CD14-positive monocyte (primary cell): ENCODE measurements at places on chromosomes 4 and X.

GRCh38 chr4:187172340-187172761 lies 448.7 kb upstream of the FAT1 start:
- DNase-seq = no peak

- DNase-seq = no peak
Observed at GRCh38 chrX:53211391-53211978, 13.5 kb downstream of the KDM5C start.

- DNase-seq = no peak
Observed at GRCh38 chr4:98794565-98795205, 134.2 kb downstream of the EIF4E start.

DNA sequence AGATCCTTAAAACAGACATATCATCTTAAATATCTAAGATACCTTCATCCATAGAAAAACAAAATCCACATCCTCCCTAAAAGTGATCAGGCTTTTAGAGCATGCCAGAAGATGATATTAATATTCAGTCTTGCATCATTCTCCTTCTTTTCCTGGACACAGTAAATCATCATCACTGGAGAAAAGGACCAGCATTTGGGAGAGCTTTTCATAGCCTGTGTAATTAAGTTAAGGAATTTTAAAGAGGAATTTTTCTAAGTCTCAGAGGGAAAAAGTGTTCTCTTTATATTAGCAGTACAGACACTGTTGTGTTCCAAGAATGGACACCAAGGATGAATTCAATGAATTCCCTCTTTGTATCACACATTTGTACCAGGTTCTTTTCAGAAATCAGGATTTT lies 696 bp downstream of the SCRG1 start:
- no peak for DNase-seq

DNA sequence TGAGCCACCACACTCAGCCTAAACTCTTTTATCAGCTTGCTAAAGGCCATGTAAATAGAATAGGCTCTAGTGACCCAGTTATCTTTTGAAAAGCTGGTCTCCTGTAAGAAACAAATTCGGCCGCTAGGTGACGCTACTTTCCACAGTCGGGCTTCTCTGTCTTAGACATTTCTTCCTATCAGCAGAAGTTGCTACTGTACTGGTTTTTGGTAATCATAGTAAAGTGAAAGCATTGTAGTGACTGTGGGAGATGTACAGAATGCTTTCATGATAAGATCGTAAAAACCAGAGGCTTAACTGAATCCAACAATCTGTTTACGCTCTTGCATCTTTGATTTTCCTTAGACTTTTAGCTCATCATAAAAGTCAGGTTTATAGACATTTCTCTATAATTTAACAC lies 82.6 kb downstream of the GK start:
- peak; percentile 54 for DNase-seq

GRCh38 chr4:73870260-73870659 lies 1.1 kb downstream of the CXCL1 start:
- DNase-seq = peak; percentile 59

DNA sequence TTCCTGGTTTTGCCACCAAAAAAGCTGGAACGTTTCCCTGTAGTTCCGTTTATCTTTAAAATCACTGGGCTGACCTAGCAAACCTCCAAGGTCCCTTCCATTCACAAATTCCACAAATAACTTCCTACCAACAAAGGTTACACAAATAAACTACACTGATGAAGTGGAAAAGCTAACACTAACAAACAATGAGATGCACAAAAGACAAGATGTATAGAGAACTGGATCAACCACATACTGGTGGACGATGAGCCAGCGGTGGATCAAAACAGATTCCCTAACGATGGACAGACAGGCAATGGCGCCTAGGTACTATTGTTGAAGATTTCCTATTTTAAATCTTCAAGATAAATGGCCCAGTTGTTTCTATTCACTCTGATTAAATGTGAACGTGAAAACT lies 15.5 kb downstream of the AFAP1 start:
- no peak for DNase-seq

DNA sequence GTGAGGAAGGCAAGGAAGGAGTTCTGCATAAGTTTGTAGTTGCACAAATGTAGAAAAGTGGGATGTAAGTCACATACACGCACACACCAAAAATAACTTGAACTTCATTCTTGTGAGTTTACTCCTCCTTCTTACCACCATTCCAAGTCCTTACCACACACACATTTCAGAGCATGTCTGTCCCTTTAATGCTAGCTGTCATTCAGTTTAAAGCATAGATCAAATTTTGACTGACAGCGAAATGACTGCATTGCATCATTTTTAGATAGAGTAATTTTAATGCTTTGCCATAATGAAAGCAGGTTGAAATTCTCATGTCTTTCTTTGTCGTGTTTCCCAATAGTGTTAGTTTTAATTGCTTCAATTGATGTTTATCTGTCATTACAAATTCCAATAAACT lies 629.6 kb upstream of the HTR2C start:
- no peak for DNase-seq

- no peak for DNase-seq
Observed at GRCh38 chr4:8860892-8861575, 10.6 kb downstream of the HMX1 start.

DNA sequence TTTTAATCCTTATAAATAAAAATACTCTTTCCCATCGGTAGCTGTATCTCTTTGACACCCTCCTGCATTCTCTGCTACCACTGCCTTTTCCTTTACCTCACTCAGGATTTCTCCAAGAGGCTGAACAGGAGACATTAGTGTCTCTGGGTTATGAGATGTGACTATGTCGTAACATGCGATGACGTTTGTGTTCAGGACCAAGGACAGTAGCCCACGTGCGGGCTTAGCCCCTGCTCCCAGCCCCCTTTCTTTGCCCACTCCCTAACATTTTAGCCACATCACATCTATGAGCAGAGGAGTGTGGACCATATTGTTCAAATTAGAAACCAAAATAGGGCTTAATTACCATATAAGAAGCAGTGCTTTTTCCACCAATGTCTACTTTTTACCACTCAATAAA lies 369.3 kb downstream of the FBXW7 start:
- DNase-seq = no peak

- DNase-seq = peak; percentile 90
Observed at GRCh38 chr4:38663801-38664705, at the start of gene KLF3. KLF3 (plus strand) TSS chr4:38664199; CDS start chr4:38680626, 16,427 bp downstream.

GRCh38 chr4:7512428-7512827 lies 77.7 kb upstream of the PSAPL1 start:
- DNase-seq = no peak

- DNase-seq = no peak
Observed at GRCh38 chrX:129793604-129794191, 13.9 kb downstream of the SASH3 start.

- DNase-seq = peak; percentile 56
Observed at GRCh38 chrX:72080150-72080549, 51.6 kb downstream of the RTL5 start.

GRCh38 chr4:32435308-32435707 lies 1715.1 kb downstream of the PCDH7 start:
- no peak for DNase-seq

GRCh38 chr4:174550541-174550940 lies 28.3 kb upstream of the HPGD start:
- DNase-seq = no peak

DNA sequence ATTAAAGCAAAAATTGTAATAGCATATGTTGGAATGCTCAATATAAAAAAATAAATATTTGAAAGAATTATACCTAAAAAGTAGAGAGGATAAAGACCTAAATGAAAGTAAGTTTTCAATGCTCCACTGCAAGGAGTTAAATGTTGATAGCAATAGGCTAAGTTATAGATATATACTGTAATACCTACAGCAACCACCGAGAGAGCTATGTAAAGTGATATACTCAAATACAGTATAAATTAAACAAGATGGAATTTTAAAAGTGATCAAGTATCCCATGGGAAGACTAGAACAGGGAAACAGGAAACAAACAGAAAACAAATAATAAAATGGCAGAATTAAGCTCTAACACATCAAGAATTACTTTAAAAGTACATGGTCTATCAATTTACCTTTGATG lies 73.9 kb downstream of the CASP3 start:
- no peak for DNase-seq

- DNase-seq = no peak
Observed at GRCh38 chr4:163815776-163816175, 321.3 kb downstream of the TMA16 start.

GRCh38 chrX:80014141-80014940 lies at the start of gene TBX22:
TBX22 (plus strand) TSS chrX:80014753; CDS start chrX:80022270, 7,517 bp downstream.
- DNase-seq = no peak

GRCh38 chrX:105658136-105658535 lies 164.2 kb upstream of the NRK start:
- DNase-seq = no peak

GRCh38 chrX:8867406-8867805 lies 66.2 kb upstream of the FAM9A start:
- DNase-seq = no peak

GRCh38 chr4:166290426-166290825 lies 417.4 kb downstream of the TLL1 start:
- DNase-seq = no peak

DNA sequence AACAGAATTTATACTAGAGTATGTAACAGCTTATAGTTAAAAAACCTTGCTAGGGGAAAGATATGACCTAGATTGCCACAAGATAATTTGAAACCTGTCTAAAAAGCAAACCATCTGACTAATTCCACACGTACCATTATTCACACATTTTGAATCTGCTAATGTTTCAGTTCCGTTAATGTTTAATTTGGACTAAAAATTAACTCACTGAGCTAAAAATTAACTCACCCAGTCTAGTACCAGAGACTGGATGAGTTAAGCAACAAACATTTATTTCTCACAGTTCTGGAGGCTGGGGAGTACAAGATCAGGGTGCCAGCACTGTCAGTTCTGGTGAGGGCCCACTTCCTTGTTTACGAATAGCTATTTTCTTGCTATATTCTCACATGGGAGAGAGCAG lies 231.5 kb upstream of the DIAPH2 start:
- no peak for DNase-seq

DNA sequence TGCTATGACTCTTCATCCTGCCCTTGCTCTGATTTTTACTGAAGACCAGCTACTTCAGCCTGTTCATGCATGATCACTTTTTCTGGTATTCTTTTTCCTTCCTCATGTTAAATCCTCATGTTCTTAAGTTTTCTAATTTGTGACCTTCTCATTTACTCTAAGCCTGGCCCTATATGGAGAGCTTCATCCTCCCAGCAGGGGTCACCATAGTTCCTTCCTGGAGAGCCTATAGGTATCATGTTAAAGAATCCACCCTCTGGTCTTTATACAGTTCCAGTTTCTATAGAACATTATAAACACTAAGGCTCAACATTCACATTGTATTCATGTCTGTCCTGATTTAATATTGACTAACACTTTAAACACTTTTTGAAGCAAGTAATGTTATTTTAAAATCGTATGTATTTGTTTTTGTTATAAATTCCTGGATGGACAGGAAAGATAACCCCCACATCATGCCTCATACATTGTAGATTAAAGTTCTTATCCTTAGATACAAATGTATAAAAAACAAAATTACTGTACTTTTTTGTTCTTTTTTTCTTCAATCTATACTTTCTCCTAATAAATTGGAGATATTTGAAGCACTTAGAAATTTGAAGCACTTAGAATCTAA lies 53.8 kb upstream of the OTUD4 start:
- peak; percentile 43 for DNase-seq

DNA sequence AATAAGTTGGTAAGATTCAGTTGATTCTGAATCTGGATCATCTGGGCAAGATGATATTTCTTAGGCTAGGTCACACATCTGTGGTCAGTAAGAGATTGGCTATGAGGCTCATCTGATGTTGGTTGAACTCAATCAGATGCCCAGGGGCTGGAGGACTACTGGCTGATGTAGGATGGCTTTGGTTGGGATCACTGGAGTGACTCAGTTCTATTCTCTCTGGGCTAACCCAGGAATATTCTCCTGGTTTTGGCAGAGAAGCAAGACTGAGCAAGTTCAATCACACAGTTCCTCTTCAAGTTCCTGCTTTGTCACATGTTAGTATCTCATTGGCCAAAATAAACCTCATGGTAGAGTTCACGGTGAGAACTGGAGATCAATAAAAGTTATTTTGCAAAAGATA lies 902.3 kb upstream of the SLIT2 start:
- no peak for DNase-seq

DNA sequence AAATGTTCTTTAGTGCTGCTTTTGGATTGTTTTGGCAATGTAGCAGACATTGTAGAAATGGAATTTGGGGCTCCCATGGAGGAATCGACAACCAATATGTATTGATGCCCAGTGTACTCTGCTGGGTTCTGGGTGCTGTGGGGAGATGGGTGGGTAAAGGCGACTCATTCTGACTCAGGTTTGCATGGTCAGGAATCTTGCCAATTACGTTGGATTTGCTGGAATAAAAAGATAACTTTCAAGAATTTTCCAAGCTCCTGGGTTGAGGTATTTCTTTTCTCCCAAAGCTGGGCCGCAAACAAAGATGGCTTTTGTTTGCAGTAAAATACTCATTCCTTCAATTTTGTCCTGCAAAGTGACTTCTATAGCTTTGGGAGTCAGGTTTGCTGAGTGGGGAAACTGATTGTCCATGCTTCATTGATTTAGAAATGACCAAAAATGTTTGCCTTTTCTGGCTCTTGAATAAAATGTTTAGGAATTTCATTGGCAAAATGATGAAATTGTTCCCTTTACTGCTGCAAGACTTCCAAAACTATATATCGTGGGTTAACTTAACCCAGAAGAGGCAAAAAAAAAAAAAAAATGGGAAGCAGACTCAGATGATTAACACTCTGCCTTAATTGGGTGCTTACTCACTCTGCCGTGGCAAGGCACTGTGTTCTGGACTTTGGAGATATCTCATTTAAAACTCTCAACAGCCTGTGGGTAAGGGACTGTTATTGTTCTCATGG lies 57.0 kb downstream of the RTL9 start:
- no peak for DNase-seq

GRCh38 chrX:53939127-53939526 lies 105.1 kb downstream of the PHF8 start:
- DNase-seq = peak; percentile 0

DNA sequence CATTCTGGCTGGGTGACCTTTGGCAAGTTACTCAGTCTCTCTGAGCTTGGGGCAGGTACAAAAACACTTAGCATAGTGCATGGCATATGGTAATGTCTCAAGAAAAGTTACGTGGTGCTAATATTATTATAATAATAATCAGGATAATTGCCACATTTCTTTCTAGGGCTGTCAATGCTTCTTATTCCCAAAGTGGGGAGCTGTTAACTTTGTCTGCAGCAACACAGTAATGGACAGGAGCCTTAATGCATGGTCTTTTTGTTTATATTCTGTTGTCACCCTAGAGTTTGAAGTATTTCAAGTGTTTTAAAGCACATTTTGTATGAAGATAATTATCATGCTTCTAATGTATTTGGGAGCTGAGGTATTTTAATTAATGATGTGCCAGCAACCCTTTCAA lies 121.8 kb downstream of the FHIP1A start:
- DNase-seq = no peak

- no peak for DNase-seq
Observed at GRCh38 chr4:164012396-164013027, 518.0 kb downstream of the TMA16 start.

GRCh38 chrX:8204169-8204935 lies 33.3 kb upstream of the VCX2 start:
- no peak for DNase-seq
